Stimulated activated naive CD8-positive, alpha-beta T cell treated with anti-CD3 and anti-CD28 coated beads, Interleukin-15, Interleukin-2, amounts not matched to agents 100 U/mL and 50 U/mL, for 24 hours (primary cell): ENCODE measurements at places on chromosomes 7 and 10.

GRCh38 chr10:3900391-3900790, 115.4 kb upstream of the KLF6 start:
- DNase-seq, result no peak

DNA sequence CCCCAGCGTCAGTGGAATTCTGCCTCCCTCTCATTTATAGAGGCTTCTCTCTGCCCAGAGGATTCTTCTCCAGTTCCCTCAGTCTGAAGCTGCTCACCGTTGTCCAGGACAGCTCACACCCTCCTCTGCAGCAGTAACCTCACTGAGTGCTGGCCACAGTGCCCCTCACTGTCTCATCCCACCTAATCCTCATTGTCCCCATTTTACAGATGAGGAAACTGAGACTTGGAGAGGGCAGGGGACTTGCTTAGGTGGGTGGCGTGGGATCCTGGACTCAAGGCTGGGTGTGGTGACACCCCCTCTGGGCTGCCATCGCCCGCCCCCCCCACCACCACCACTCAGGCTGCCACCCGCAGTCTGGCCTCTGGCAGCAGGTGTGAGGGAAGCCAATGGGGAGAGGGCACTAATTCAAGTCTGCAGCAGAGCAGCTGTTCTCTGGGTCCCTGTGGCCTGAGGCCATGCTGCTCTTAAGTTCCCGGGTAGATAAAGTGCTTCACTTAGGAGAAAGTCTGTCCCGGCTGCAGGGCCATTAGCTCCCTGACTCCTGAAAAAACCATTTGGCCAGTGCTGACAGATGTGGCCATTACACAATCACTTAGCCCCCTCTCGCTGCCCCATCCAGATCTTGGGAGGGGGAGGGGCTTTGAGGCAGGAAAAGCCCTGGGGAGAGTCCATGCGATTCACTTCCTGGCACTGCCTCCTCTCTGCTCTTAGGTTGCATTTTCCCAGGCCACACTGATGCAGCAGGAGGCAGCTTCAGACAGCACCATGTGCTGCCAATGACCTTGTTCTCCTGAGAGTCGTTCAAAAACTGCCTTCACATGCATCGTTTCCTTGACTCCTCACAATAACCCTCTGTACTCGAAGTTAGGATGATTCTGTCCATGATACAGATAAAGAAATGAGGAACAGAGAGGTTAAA, 36.3 kb downstream of the DRGX start:
- DNase-seq, result no peak

DNA sequence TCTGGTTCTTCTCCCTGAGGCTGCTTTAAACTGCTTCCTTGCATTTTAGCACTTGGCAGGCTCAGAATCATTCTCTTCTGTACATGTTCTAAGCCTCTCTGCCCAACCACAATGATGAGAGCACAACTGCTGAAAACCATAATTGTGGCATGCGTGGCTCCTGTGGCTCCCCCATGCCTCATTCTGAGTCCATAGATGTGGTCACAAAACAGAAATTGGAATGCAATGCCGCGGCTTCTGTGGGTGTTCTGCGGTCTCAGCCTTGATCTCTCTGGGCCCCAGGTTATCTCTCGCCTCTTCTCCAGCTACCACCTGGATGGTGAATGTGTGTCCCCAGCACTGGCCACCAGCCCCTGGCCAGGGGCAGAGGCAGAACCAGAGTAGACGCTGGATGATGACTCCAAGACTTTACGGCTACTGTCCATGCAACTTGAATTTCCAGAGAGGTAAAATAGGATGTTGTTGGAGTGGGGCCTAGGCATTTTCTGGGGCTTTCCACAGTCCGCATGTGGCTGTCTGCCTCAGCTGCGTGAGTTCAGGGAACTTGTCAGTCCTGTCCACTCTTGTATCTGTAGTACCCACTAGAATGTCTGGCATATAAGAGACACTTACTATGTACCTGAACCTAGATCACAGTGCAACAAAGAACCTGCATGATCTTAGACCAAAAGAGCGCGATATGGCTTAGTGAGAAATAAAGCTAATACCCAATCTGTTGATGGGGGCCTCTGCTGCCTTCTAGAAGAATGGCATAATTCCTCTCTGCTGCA, 52.4 kb upstream of the ADRB1 start:
- DNase-seq, result peak; percentile 63

GRCh38 chr7:139889186-139889871, 60.3 kb downstream of the TBXAS1 start:
- no peak for DNase-seq

DNA sequence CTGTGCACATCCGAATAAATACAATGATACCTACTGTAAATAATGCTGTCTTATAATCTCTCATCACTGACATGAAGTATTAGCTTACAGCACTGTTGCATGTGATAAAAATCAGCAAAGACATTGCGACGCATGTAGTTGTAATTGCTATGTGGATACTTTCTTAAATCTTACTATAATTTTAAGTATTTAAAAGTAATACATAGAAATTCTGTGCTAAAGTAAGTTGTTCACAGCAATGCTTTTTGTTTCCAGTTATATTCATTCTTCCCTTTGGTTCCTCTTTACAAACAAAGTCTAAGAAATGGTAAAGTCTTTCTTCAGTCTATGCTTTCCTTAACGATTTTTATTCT, 113.7 kb upstream of the DGKB start:
- DNase-seq, result no peak

- DNase-seq, result peak; percentile 89
Measured at GRCh38 chr10:101014230-101014884, 14.7 kb downstream of the LZTS2 start.

- no peak for DNase-seq
Measured at GRCh38 chr7:17593819-17594419, 295.5 kb downstream of the AHR start.

DNA sequence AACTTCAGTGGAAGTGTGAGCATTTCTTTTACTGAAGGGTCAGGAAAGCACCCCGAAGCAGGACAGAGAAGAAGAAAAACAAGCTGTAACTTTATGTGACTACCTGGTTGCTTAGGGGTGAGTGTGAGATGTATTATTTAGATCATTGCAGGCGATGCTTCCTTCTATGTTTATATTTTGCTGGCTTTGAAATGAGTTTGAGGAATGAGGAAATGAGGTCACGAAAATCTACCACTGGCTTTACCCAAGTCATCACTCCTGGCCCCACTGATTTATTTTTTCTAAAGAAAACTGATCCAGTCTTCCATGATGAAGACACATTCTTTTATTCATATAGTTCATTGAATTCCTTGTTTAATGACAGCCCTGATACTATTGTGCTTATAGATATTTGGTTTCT, 716.6 kb upstream of the FZD8 start:
- DNase-seq, result no peak

GRCh38 chr7:120998996-120999565, 10.6 kb downstream of the CPED1 start:
- DNase-seq, result no peak

GRCh38 chr10:35854661-35855060, 212.6 kb upstream of the FZD8 start:
- no peak for DNase-seq

- DNase-seq, result no peak
Measured at GRCh38 chr10:125344573-125345171, 184.3 kb upstream of the CTBP2 start.

GRCh38 chr10:36023939-36024338, 381.8 kb upstream of the FZD8 start:
- no peak for DNase-seq

GRCh38 chr10:97590748-97591495, 1.4 kb downstream of the C10orf62 start:
- no peak for DNase-seq

GRCh38 chr7:103919272-103919868, 70.1 kb downstream of the RELN start:
- no peak for DNase-seq

DNA sequence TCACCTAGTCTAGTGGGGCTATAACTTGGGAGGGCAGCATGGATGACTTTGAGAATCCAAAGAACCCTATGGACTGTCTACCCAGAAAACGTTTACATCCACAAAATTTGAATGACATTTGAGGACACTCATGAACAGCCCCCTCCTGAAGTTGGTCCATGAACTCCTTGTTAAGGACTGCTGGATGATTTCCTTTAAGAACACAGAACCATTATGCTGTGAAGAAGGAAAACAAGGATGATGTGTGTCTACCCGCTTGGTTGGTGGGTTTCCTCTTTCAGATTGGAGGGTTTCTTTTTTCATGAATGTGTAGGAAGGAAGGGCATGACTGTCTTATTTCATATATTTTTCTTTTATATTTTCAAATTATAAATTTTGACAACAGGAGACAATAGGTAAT, 58.3 kb downstream of the ARID5B start:
- DNase-seq, result no peak

- no peak for DNase-seq
Measured at GRCh38 chr10:109741712-109742111, 181.6 kb downstream of the XPNPEP1 start.

- DNase-seq, result no peak
Measured at GRCh38 chr7:43449577-43449976, 133.3 kb upstream of the STK17A start.

DNA sequence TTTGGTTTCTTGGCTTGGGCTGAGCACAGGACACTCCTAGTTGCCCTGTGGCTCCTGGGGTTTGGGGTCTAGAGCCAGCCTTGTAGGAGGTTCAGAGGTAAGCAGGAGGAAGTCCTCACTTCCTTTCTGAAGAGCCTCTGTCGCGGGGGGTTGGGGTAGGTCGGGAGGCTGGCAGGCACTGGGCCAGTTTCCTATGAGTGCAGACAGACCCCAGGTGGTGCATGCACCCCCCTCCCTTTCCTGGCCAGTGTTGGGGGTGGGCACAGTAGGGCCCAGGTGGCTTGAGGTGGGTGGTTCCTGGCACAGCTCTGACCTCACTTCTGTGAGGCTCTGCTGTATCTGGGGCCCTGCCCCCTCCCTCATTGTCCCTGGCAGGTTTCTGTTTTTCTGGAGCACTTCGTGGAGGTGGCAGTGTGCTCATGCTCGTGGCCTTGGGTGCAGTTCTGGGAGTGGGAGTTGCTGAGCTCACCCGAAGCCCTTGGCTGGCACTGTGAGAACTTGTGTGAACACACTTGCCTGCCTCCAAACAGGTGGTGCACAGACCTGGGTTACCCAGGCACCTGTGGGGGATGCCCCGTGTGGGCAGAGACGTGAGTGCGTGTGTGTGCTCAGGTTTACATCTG, 1.8 kb downstream of the PALD1 start:
- DNase-seq, result peak; percentile 40

DNA sequence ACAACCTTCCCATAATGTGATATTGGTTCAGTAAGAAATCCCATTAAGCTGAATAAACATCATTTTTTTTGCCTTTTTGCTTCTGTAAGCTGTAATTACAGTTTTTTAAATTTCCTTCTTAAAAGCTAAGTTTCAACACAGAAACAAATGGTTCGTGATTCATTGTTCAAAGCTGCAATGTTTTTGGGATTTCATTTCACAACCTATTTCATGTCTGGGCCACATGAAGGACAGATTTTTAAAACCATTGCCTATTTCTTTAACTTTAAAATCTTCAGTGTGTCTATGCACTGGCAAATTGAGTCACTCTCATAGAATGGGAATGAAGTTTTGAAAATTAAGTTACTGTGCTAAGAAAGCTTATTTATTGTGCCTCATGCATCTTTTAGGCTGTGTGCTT, 66.9 kb downstream of the TFPI2 start:
- no peak for DNase-seq

DNA sequence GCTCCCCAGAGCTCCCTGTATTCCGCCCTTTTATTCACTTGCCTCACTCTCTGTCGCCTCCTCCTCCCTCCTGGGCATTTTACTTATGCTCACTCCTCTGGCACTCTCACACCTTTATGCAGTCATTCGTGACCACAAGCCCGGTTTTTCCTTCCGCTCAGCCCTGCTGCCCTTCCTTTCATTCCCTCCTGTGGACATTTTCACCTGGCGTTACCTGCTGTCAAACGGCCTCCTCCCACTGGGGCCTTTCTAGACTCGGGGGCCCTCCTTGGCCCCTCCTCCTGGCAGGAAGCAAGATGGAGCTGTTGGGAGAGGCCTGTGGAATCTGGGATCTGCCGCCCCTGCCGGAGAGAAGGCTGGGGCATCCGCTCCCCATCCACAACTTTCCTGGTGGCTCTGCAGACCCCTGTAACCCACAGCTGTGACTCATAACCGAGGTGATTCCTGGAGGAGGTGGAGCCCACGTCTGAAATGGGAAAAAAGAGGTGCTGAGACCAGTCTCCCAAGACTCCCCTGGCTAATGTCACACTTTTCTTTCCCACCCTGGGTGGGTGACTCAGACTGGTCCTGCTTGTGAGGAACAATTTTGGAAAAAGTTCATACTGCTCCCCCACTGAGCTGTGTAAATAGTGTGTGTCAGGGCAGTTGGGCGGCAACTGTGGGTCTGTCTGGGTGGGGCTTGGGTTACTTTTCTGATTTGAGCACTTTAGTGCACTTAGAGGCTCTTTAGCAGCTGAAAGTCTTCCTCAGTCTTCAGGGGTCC, 1.2 kb downstream of the VCL start:
- DNase-seq, result peak; percentile 22

GRCh38 chr7:131459256-131459655, 97.2 kb downstream of the PODXL start:
- DNase-seq, result no peak

DNA sequence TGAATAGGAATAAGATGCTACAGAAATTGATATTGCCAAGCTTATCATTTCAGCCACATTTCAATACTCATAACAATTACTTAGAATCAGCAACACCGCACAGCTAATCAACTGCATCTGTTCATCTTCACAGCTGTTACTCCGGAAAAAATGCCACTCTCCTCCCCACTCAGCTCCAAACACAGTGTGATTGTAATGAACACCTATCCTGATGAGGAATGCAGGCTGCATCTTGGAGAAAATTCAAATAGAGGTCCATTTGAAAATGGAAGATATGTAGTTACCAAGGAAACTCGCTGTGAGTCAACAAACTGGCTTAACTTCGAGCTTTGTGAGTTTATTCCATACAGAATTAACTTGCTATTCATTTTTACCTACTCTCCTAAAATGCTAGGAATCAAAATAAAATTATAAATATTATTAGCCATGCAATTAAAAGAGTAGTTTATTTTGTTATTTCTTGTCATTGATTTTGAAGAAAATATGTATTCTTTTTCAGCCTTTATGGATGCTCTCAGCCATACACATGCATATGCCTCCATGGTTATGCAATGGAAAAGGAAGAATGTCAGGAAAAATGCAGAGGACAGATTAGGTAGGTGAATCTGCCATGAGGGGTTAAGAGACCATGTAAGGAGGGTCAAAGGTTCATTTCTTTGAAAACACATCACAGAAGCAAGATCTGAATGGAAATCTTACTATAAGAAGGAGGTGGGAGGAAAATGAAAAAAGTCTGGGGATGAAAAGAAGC, 267.2 kb downstream of the POM121L12 start:
- DNase-seq, result no peak

DNA sequence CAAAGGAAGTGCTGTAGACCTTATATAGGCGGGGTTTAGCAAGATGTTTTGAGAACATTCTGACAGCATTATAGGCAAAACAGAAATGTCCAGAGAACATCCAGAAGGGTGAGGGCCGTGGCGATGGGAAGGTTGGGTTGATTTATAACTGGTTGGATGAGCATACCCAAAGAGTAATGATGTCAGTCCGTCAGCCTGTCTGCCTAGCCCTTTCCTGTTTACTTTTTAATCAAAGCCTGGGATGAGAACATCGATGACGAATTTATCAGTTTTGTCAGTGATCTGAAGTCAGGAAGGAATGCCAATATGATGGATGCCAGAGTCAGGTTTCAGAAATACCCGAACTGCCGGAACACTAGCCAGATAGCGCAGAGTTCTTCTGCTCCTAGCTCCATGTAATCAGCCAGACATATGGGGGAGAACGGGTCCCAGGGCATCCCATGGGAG, 33.8 kb upstream of the TRIM8 start:
- no peak for DNase-seq
